ENCODE measurements at places on chromosomes 5 and 9.

DNA sequence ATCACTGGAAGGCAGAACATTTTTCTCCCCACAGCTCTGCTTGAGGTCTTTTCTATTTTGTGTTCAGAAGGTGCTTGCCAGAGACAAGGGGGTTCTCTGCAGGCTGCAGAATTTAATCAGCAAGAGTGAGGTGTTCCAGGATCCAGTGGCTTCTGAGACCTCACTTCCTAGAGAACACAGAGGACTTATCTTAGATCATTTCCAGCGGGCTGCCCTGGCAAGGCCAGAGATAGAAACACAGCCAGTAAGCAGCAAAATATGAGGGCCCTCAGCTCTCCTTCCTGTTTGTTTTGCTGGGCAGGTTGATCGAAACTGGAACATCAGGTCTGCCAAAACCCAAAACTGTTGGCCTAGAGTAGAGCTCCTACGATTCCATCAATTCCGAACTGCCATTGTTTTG lies 187.3 kb downstream of the DIRAS2 start:
- no peak for DNase-seq

GRCh38 chr5:178436326-178436940 lies 153.8 kb downstream of the COL23A1 start:
- DNase-seq = no peak

DNA sequence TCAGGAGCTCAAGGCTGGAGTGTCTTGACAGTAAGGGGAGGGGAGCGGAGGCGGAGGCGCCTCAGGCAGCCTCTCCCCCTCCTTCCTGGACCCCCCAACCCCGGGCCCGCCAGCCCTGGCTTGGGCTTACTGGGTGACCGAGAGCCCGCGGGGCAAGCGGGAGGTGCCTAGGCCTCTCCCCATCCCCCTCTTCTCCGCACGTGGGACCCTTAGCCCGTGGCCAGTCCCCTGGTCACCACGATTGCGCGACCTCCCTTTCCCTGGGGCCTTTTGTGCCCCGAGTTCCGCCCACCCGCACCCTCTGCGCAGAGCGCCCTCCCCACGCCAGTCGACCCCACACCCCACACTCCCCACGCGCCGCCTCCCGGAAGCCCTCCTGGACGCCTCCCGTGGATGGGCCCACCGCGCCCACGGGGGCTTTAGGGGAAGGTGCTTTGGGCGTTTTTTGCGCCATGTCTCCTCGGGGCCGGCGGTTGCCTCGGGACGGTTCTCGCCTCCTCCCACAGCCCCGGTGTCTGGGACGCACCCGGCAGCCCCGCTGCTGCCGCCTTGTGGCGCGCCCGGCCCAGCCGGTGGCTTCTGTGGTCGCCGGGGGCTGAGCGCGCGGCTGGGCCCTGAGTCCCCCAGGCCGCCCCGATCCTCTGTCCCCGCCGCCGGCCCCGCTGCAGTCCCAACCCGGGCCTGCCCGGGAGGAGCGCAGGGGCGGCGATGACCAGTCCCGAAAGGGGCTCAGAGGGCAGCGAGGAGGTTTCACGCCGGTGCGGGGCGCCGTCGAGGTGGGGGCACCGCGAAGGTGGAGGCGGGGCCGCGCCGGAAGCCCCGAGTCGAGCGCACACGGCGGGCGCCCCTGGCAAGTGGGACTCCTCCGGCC lies 3.2 kb downstream of the TOR4A start:
- DNase-seq = no peak

GRCh38 chr5:154523709-154524108 lies 45.7 kb upstream of the HAND1 start:
- DNase-seq = no peak

DNA sequence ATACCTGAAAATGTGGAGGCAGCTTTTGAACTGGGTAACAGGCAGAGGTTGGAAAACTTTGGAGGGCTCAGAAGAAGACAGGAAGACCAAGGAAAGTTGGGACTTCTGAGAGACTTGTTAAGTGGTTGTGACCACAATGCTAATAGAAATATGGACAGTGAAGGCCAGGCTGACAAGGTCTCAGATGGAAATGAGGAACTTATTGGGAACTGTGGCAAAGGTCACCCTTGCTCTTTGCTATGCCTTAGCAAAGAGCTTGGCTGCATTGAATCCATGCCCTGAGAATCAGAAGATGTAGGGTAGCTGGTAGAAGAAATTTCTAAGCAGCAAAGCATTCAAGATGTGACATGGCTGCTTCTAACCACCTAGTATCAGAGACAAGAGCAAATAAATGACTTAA lies 244.4 kb upstream of the ADRA1B start:
- no peak for DNase-seq

- no peak for DNase-seq
Observed at GRCh38 chr9:12716823-12717600, 23.8 kb downstream of the TYRP1 start.

- no peak for DNase-seq
Observed at GRCh38 chr9:95381221-95381620, 63.7 kb upstream of the FANCC start.

GRCh38 chr9:97660340-97660739 lies 26.7 kb downstream of the NCBP1 start:
- no peak for DNase-seq

- DNase-seq = no peak
Observed at GRCh38 chr9:11697126-11697525, 996.1 kb upstream of the TYRP1 start.

DNA sequence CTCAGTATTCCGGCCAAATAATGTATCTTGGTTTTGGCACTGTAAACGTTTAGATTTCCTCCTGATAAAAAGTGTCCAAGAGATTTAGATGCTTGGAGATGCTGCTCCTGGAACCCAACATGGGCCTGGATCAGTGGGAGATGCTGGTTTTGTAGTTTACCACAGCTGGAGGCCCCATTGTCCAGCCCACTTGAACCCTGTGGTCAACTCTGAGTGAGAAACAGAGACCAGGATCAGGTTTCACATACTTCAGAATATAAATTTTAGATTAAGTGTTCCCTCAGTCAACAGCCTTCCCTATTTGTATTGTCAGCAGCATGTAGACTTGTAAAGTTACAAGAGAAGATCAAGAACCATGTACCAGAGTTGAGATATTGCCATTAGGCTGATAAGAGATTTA lies 144.7 kb upstream of the C9orf72 start:
- DNase-seq = no peak

DNA sequence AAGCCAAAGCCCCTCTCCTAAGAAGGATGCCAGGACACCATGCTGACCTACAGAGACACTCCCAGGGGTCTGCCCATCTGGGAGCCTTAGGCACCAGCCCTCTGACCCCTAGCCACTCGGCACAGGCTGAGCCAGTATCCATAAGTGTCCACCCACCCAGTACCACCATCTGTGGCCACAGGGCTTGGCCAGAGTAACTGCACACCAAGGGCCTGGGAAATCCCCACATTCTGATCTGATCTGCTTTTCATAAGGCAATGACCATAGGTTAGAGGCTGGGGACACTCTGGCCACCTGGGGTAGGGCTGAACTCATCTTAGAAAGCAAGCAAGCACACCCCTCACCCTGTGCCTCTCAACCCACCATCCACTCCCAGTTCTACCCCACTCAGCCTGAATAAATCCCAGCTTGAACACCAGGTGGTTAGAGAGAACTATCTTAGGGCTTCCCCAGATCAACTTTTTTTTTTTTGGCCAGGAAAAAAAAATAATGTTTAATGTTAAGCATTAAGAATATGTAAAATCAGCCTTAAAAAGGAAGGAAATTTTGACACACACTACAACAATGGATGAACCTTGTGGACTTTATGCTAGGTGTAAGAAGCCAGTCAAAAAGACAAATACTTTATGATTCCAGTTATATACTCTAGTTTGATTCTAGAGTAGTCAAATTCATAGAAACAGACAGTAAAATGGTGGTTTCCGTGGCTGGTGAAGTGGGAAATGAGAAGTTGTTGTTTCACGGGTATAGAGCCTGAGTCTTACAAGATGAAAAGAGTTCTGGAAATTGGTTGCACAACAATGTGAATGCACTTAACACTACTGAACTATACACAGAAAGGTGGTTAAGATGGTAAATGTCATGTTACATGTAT lies 6.2 kb downstream of the GNPDA1 start:
- no peak for DNase-seq

DNA sequence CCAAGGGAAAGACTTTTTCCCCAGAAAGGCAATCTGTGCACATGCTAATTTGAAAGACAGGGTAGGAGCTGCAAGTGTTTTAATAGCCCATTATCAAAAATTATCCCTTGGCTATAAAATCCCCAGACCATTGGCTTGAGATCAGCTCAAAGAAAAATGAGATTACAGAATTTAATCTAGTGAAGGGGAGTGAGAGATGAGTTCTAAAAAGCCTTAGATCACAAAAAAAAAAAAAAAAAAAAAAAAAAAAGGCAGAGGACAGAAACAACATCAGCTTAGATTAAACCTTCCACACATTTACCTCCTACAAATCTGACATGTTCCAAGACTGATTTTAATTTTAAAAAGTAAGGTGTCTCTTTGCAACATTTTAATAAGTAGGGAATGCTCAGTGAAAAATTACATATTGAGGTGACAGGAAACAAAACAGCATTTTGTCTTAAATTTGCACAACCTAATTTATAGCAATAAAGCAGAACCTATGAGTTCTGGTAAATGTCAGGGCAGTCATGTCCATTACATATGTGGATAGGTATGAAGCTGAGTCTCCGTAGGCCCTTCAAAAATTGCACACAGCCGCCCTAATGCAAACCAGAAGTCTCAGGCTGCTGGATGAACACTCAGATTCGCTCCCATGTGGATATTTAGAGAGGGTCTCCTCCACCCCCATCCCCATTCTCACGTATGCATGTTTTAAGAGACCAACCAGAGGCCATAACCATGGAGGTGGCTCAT lies 43.4 kb downstream of the NFIB start:
- DNase-seq = no peak

DNA sequence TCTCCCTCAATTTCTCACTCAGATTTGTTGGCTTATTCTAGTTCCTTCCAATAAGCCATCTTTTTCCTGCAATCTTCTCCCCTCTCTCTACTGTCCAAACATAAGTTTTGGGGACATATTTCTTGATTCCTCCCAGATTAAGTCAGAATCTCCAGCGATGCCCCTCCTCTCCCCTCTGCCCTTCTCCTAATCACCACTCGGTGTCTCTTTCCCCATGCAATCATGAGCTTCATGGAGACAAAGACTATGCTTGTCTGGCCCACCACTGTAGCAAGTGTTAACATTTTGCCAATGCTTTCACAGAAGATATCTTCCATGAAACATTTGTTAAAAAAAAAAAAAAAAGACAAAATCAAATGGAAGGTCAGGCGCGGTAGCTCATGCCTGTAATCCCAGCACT lies 42.4 kb downstream of the PDE6A start:
- no peak for DNase-seq

DNA sequence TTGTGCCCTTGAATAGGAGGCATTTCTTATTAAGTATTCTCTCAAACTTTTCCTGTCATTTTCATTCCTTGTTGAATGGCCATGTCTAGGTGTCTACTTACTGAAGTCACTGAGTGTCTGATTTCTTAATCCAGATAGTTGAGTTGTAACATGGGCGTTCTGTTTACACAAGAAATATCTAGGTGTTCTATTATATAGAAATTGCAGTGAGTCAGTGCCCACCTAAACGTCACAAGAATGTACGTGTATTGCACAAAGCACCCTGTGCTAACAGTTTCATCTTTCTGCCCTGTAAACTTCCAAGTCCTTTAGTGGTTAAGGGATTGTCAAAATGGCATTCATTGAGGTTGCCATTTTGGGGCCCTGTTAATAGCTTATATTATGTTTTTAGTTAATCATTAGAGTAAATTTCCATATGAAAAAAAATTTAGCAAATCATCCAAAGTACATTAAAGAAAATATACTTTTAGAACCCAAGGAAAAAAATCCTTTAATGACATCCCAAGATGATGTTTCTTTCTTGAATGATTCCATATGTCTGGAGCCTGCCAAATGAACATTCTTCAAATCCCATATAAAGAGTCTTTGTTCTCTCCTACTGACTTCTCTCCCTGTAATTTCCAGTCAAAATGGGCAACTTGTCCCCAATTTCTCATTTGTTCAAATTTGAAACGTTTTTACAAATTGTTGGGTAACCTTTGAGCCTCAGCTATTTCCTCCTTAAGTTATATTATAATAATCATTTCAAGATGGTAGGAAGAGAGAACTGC lies 114.2 kb downstream of the GOLPH3 start:
- no peak for DNase-seq

DNA sequence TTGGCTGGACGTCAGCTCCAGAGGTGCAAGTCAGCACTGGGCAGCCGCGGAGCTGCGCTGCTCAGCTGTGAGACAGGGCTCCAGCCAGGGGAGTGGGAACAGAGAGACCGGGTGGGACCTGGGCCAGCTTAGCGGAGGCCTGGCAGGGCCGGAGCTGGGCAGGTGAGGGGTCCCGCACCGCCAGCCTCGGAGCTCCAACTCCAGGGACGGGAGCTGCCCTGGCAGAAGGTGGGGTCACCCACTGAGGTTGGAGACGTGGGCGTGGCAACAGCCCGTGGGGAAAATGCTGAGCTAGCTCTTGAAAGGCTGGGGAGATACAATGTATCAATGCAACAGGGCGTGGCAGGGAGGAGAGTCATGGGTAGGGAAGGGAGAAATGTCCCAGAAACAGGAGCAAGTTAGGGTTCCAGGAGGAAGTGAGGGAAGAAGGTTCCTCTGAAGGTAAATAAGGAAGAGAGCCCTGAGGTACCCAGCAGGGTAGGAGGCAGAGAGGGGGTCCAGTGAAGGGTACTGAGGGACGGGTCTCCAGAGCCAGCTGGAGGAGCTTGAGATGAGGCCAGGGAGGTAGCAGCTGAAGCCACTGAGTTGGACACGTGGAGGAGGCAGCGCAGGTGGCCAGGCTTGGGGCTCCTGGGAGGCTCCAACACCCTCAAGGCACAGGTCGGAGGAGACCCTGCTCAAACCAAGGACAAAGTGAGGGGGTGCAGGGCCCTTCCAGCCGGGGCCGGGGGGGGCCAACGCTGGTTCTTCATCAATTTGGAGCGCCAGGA lies 736 bp upstream of the NKD2 start:
- no peak for DNase-seq

DNA sequence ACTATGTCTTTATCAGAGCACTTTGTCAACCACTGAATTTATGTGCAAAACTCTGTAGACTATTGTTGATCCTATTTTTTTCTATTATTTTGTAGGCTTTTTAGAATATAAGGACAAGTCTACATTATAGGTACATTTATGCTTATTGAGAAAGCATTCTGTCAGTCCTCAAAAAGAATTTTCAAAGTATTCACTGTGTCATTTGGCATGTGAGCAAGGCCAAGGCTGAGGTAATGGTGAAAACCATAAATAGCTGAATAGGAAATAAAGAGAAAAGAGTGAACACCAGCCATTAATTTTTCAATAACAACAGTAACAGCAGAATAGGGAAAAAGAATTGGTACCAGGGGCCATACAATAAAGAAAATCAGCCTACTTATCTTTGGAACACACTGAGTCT lies 21.0 kb downstream of the SKIC3 start:
- no peak for DNase-seq

GRCh38 chr9:128164307-128164885 lies 4.3 kb downstream of the BBLN start:
- DNase-seq = no peak

- no peak for DNase-seq
Observed at GRCh38 chr9:83505282-83505681, 32.9 kb downstream of the FRMD3 start.

Measured in stimulated activated CD4-positive, alpha-beta T cell treated with anti-CD3 and anti-CD28 coated beads, TNF-alpha, amount 100 ng/mL, for 4 hours (primary cell).